SHP77 (cell line): ENCODE measurements at places on chromosomes 16 and 17.

- DNase-seq, result peak; percentile 88
Observed at GRCh38 chr16:51994597-51994996, 552.3 kb downstream of the TOX3 start.

GRCh38 chr17:313911-314613 lies 38.5 kb downstream of the RPH3AL start:
- no peak for DNase-seq

GRCh38 chr17:61467416-61468262 lies 15.4 kb downstream of the TBX4 start:
- no peak for DNase-seq

DNA sequence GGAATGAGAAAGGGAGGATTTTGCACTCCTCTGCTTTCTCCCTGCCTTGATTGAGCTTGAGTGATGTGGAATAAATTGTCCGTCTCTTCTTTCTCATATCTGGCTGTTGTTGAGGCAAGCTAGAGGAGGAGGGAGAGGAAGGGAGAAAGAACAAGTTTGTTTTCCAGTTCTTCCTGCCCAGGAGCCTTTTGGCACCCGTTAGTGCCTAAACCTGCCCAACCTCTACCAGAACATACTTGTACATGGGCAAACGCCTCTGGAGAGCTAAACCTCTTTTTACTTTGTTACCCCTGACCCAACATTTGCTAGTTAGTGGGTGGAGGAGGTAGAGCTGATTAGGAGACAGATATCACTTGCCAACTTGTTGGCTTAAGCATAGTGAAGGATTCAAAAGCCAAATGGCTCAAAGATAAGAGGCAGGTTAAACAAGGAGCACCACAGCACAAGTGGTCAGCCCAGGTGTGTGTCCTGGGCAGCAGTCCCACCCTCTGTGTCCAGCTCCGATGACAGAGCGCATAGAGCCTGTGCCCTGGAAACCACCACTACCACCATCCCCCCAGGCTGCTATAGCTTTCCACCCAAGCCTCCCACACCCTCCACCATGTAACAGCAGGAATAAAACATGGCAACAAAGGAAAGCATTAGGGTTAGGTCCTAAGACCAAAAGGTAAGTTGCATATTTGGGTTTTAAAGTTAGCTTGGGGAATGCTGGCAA lies 6.5 kb downstream of the ODF4 start:
- DNase-seq, result no peak

DNA sequence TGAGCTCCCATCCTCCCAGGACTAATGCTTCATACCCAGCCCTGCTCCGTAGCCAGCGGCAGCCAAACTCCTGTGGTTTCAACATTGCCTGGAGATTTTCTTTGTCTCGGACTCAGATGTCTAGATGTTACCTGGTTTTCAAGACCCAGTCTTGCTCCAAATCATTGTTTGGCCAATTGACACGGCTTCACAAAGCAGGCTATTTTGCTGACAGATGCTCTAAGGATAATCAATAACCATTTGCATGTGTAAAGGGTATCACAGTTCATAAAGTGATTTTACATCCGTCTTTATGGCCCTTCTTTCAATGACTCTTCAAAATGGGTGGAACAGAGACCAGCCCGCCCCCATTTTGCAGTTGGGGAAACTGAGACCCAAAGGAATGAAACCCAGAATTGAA lies 153.4 kb downstream of the SALL1 start:
- DNase-seq, result no peak

DNA sequence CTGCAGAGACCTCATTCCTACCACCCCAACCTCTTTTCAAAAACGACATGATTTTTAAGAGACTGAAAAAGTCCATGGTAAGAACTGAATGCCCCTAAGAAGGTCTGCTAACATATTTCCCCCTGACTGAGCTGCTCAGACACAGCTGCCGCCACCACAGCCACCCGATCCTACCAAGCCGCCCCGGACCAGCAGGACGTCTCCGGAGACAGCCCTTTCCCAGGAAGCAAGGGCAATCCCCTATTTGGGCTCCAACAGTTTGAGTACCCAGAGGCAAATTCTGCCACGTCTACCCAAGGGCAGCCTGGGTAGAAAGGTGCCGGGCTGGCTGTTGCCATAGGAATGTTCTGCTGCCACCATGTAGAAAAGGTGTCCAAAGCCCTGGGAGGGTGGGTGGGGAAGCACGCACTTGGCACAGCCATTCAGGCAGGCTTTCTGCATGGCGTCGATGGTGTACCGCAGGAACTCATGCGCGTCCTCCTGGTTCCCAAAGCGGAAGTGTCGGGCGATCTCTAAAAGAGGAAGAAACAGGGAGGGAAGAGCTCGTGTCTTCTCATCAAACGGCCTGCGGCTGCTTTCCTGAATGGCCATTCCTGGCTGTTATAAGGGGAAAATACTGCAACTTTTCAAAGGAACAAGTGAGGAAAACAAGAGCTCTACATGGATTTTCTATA lies 13.6 kb downstream of the USP36 start:
- no peak for DNase-seq
